ENCODE measurements at places on chromosomes 5 and 9. TPM values are rescaled to one million over a fixed set of nuclear protein-coding genes. Genes with fewer than 3 reads are reported as not detected.

The FGF1 gene
- 0.54 TPM for total RNA-seq

The RAB3C gene
- 0.11 TPM for total RNA-seq

The SLC36A3 gene
- 0.05 TPM for total RNA-seq

The WDR31 gene
- 3.5 TPM for total RNA-seq

The TXNDC8 gene
- total RNA-seq = not detected

The CDKN2B-AS1 gene
- 2.8 TPM for total RNA-seq

The GFI1B gene
- 0.09 TPM for total RNA-seq

The PDCD1LG2 gene
- total RNA-seq = 2.0 TPM

DNA sequence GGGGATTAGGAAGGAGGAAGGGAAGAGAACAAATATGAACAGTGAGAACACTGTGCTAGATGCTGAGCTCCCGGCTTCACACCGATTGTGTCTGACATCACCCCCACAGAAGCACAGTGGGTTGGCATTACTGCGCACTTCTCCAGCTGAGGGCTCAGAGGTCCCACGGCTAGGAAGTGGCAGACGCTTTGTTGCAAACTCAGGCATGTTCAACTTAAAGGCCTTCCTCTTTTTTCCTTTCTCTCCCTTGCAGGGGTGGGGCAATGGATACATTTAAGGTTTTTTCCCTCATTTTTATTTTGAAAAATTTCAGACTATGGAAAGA, 15.5 kb upstream of the SHB start:
- ATAC-seq = no peak

GRCh38 chr9:129624168-129624759, 1.7 kb upstream of the NTMT1 start:
- ATAC-seq = no peak

DNA sequence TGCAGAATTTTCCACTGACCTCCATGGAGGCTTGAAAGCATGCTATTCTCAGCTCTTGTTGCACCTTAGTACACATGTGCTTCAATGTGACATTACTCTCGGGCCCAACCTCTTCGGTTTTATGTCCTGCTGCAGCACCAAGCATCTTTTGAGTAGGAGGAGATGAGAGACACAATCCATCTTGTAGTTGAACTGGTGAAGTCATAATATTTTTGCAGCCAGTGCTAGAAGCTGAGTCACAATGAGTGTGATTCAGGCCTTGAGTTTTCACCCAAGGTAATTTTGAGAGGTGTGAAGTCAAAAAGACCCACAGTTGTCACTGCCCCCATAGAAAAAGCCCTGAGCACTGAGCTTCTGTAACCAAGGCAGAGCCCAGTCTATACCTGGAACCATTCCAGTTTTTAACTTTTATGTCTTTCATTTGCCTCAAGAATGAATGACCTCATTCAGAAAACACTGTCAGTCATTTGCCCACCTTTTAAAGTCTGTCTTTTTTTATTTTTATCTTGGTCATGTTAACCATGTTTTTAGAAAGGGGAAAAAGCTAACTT, 117.7 kb downstream of the ZNF462 start:
- ATAC-seq = peak; percentile 72

DNA sequence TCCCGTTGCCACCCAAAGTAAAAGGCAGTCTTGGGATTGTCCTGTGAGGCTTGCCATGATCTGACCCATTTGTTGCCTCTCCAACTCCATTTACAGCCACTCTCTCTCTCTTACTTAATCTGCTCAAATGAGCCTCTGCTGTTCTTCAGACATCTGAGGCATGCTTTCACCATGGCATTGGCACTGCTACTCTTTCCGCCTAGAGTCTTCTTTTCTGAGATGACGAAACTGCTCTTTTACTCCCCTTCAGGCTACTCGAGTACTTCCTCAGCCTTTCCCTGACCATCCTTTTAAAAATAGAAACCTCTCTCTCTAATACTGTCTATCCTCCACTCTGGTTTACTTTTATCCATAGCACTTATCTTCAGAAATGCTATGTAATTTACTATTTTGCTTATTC, 9.0 kb downstream of the FOCAD start:
- ATAC-seq = no peak

DNA sequence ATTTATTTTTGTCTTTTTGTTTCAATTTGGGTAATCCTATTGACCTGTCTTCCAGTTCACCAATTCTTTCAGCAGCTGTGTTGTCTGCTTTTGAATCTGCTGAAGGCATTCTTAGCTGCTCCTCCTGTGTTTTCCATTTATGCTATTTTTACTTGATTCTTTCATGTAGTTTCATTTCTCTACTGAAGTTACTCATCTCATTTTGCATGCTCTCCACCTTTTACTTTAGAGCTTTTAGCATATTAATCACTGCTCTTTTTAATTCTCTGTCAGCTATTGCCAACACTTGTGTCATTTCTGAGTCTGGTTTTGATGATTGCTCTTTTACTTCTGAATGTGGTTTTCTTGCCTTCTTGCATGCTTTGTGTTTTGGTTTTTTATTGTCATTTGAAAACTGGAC, 496.0 kb upstream of the CLINT1 start:
- no peak for ATAC-seq

DNA sequence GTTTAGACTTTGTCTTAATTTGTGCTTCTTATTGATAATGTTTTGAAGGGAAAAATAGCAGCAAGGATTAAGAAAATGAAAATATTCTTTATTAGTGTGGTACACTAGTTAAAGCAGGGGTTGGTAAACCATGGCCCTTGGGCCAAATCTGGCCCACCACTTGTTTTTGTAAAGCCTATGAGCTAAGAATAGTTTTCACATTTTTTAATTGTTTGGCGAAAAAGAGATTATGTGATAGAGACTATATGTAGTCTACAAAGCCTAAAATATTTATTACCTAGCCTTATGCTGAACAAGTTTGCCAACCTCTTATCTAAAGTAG, 57.2 kb downstream of the KCNN2 start:
- no peak for ATAC-seq

- no peak for ATAC-seq
These were observed 64.4 kb downstream of the UGCG start for GRCh38 chr9:111961009-111961408.

DNA sequence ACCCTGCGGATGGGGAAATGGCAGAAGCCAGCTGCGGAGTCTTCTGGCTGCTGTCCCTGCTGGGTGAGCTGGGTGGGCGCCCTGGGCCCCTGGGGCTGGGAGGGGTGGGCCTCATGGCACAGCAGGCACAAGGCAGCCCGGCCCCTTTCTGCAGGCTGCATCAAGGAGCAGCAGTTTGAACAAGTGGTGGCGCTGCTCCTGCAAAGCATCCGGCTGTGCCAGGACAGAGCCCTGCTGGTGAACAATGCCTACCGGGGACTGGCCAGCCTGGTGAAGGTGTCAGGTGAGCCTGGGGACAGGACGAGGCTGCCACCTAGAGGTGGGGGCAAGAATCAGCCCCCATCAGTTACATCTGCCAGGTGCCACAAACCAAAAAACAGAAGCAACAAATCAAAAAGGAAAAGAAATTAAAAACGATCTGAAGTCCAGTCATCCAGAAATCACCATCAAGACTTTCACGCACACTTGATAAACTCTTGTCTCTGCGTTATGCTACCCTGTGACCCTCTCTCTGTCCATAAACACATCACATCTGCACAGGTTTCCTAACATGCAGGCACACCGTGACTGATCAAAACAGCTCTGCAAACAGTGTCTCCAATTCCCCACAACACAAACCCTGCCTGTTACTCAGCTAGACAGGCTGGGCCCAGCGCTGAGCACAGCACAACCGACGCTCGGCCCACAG, 13.9 kb downstream of the REXO4 start:
- no peak for ATAC-seq

DNA sequence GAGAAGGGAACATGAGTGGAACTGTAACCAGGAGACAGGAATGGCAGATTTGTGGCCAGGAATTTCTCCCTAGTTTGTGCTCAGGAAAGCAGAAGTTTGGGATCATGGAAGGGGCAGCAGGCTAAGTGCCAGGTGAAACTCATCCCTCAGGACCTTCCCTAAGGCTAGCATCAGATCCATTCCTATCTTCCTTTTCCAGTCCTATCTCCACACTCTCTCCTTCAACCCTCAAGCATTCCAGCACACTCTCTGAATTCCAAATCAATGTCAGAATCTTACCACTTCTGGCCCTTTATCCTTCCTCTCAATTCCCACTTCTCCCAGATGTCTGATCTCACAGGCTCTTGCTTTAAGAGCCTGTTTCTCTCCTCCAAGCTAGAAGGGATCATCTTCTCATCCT, 53.2 kb upstream of the GRIA1 start:
- no peak for ATAC-seq

GRCh38 chr5:170619869-170620268, 116.0 kb downstream of the KCNIP1 start:
- ATAC-seq = no peak

DNA sequence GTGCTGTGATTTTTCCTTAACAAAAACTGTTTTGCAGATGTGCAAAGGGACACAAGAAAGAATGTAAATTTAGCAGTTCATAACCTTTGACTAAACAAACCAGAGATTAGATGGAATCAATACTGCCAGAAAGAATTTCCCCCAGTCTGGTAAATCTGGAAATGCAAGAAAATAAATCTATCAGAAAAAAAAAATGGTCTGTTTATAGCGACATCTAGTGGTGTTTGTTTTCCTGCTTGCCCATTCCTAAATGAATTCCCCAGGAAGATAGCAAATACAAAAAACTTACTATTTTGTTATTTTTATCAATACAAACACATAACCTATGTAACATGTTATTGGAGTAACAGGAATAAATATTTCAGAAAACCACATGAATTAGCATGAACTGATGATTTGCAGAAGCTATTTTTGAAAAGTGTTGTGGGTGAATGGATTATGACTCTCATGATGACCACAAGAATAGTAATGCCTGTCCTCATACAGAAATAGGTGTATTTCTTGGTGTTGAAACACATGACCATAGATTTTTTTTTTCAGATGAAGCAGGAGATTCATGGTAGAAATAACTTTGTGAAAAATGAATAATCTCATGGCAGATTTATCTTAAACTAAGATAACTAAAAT, 1703.8 kb downstream of the MAT2B start:
- no peak for ATAC-seq

DNA sequence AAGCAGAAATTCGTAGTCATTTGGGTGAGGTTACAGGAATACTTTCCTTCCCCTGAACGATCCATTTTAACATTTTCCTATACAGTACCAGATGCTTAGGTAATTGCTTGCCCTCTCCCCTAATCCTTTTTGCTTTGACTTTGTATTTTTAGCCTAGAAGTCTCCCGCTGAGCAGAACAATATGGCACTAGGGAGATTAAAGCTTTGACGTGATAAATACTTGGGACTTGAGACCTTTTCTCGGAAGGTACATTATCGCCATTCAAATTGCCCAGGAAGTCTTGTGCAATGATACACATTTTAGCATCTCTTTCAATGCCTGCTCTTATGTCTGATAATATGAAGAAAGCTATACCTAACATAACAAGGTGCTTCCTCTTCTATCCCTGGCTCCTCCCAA, 22.9 kb upstream of the SPATA31C2 start:
- ATAC-seq = no peak

DNA sequence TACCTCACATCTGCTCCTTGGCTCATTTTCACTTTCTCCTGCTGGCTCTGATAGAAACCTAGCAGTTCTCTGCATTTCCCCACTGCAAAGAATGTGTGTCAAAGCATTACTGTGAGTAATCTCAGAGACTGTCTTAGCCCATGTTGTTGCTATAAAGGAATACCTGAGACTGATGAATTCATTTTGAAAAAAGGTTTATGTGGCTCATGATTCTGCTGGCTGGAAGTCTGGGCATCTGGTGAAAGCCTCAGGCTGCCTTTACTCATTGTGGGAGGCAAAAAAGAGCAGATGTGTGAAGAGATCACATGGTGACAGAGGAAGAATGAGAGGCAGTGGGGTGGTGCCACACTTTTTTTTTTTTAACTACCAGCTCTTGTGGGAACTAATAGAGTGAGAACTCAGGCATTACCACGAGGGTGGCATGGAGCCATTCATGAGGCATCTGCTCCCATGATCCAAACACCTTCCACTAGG, 191.6 kb upstream of the CTNND2 start:
- ATAC-seq = peak; percentile 44

GRCh38 chr5:65100911-65101631, 332.3 kb downstream of the CWC27 start:
- peak; percentile 68 for ATAC-seq

DNA sequence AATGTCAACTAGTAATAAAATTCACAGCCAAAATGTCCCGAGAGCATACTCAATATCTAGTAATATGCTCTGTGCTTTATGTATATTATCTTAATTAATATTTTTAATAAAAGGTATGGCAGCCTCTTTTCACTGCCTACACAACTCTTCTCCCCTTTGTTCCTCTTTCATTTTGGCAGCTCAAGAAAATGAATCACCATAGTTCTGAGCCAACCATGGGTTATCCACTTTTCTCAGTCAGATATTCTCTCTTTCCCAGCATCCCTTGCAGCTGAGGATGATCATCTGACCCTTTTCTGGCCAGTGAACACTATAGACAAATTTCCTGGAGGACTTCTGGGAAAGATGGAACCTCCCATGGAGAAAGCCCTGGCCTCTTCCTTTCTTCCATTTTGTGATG, 8.2 kb upstream of the DOCK8 start:
- no peak for ATAC-seq

DNA sequence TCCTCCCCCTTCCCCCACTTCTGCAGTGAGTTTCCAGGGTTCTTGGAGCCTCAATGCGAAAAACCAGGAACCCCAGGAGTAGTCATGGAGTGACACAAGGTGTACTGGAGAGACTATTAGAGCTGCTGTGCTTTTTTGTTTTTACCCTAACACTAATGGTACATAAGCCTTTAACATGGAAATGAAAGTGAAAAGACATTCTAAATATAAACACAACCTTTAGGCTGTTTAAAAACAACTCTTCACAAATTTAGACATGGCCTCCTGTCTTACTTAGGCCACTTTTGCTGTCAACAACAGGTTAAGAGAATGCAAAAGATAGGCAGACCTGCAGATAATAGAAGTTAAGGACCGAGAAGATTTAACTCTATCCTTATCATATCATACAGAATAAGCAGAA, 232.2 kb downstream of the DENND1A start:
- ATAC-seq = no peak

All from motor neuron (in vitro differentiated cells).